ENCODE measurements at places on chromosomes 13 and 19.

- DNase-seq, result no peak
Observed at GRCh38 chr19:53883231-53883661, 1.2 kb downstream of the PRKCG start.

DNA sequence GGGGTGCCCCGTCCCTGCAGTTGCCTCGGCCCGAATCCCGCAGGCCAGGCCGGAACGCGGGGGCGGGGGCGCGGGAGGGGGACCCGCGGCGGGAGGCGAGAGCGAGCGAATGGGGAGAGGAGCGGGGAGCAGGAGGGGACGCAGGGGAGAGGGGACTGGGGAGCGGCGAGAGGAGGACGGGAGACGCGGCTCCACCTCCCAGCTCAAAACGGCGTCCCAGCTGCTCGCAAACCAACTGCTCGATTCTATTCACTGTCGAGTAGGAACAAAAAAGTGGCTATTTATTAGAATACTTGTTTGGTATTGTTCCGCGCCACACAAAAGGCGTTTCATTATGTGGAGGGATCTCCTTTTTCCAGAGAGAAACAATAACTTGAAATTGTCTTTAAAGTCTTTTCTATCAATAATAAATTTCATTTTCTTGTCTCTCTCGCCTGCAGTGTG lies 10.6 kb upstream of the SOX1 start:
- no peak for DNase-seq

DNA sequence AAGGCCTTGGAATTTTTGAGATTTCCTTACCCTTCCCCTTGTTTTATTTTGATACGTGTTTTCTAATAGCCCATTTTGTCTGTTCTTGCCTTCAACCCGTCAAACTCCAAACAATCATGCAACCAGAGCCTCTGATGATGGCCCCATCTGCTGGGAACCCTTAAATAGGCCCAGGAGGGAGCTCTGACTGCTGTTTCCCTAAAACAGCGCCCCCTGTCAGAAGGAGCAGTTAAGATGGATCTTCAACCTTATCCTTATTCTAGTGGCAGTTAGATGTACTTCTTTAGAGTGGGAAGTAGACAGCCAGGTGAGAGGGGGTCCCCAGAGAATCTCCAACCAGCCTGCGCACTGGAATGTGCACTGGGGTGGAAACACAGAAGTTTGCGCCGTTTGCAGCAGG lies 1031.0 kb upstream of the PCDH9 start:
- DNase-seq, result no peak

DNA sequence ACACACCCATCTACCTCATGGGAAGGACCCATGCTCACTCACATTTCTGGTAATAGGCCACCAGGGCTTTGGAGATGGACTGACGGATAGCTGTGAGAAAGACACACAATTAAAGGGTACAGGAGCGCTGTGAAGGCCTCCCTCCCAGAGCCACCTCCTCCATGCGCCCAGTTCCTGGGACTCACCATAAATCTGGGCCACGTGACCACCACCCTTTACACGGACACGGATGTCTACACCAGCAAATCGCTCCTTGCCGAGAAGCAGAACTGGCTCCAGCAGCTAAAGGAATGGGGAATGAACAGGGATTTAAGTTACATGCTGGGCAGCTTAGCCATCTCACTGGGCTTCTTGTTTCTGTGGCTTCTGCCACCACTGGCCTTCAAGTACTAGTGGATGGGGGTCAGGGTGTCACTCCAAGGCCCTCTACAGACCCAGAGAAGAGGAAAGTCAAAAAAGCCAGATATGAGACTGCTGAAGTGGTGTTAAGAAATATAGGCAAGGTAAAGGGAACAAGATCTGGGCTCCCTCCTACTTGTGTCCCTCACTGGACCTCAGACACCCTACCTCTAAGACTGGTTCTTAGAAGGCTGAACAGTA lies 2.2 kb downstream of the RPS16 start:
- no peak for DNase-seq

DNA sequence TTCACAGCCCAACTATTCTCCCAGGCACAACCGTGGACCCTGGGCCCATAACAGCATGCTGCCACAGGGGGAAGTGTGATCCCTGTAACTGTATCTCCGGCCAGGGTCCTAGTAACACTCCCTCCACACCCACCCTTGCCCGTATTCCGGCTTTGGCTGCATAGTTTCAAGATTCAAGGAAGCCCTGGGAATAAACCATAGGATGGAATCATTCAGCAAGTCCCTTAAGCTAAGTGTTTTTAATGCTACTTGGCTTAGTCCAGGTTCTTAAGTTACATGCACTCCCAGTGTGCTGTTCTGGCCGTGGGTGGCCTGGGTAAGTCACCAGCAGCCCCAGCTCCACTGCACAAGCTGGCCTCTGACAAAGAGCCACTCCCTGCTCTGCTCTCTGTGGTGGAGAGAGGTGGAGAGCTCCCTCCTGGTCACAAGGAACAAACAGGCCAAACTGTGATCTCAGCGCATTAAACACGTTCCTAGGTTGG lies 532.4 kb upstream of the SGCG start:
- no peak for DNase-seq

GRCh38 chr13:75384879-75385707 lies 96.9 kb downstream of the TBC1D4 start:
- no peak for DNase-seq

DNA sequence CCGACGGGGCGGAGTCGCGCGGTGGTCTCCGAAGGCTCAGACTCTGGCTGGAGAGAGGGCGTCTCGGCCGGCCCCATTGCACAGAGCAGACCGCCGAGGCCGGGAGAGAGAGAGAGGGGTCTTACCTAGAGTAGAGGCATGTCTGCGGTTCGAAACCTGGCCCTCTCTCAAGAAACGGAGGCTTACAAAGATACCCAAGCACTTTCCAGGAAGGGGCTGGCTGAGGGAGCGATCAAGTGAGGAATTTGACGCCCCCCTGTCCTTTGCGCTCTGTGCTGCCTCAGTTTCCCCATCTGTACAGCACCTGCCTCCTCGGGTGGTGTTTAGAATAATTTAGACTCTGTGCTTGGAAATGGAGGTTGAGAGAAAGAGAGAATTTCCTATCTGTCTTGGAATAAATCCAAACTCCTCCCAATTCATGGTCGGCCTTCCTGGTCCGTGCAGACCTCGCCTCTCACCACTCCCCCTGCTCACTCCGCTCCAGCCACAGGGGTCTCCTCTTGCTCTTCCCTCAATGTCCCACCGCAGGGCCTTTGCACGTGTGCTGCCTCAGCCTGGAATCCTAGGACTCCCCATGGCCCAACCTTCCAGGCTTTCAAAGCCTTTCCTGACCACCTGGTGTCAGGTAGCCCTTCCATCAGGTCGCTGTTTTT lies 658 bp upstream of the ISOC2 start:
- no peak for DNase-seq

DNA sequence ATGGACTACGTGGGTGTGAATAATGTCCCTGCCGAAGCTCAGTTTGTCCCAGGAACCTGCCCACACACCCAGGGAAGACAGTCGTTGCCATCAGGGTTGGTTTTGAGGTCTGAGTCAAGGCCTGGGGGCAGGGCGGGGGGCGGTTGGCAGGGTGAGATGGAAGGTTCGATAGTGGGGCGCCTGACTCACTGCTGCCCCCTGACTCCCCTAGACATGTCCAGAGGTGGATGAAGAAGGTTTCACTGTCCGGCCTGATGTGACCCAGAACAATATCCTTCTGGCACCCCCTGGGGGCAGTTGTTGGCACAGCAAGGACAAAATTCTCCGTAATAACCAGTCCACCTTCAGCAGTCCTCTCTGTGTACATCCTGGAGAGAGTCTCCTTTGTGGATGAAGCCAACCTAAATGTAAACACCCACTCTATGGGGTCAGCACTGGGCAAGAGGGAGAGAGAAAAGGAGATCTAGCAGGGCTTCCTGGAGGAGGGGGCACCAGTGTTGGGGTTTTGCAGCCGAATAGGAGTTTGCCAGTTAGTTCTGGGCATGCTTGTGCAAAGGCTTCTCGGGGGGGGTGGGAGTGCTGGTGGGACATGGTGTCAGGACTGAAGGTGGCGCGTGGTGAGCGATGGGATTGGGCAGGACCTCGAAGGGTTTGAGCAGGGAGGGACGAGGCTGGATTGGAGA lies 19.6 kb upstream of the B3GNT3 start:
- DNase-seq, result no peak

- DNase-seq, result no peak
Observed at GRCh38 chr13:41700790-41701310, 243.5 kb downstream of the RGCC start.

- DNase-seq, result no peak
Observed at GRCh38 chr13:30908416-30908980, 2.4 kb downstream of the MEDAG start.
